ENCODE measurements at places on chromosomes 3 and 15.

GRCh38 chr15:43253431-43254403, 13.0 kb downstream of the TGM5 start:
- DNase-seq = no peak

GRCh38 chr3:41693799-41694198, 268.1 kb downstream of the ULK4 start:
- DNase-seq = no peak

GRCh38 chr3:117192888-117193287, 483.3 kb downstream of the TUSC7 start:
- DNase-seq = no peak

- DNase-seq = no peak
These were observed 32.7 kb upstream of the NUDT16 start for GRCh38 chr3:131348911-131349310.

DNA sequence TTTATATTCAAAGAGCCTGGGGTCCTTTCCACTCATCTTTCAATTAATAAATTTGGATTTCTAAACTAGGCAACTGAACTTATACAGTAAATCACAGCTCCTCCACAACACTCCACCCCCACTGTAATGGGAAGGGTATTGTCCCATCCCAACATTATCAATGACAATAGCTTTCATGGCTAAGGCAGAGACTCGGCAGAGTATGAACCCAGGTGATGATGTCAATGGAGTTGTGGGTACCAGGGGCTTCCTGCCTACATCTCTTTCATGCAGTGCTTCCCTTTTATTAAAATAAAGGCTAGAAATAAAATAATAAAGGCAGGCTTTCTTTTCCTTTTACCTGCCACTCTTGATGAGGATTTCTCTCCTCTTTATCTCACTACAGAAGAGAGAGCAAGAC, 109.5 kb downstream of the ADAM10 start:
- no peak for DNase-seq

DNA sequence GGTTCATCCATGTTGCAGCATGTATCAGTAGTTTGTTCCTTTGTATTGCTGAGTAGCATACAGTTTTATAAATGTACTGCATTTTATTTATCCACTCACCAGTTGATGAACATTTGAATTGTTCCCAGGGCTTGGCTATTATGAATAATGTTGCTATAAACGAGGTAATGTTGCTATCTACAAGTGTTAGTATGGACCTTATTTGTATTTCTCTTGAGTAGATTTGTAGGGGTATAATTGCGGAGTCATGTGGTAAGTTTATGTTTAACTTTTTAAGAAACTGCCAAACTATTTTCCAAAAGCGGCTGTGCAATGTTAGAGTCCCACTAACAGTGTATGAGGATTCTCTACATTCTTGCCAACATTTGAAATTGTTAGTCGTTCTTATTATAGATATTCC, 13.0 kb downstream of the GPR160 start:
- no peak for DNase-seq

DNA sequence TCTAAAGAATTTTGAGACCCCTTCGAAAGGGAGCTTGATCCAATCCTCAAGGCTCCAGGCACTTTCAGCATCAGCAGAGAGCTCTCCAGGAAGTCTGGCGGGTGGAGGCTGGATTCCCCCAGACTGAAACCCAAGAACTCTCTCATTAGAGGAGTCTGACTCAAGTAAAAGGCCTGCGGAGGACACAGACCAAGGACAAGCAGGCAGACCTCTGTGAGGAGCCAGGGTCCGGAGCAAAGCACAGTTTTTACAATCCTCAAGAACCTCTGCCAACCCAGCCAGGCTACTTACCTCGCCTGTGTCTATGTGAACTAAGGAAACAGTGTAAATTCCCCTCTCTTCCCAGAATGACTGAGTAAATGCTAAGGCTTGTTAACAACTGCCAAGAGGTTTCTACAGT, 86.2 kb downstream of the FBN1 start:
- no peak for DNase-seq

DNA sequence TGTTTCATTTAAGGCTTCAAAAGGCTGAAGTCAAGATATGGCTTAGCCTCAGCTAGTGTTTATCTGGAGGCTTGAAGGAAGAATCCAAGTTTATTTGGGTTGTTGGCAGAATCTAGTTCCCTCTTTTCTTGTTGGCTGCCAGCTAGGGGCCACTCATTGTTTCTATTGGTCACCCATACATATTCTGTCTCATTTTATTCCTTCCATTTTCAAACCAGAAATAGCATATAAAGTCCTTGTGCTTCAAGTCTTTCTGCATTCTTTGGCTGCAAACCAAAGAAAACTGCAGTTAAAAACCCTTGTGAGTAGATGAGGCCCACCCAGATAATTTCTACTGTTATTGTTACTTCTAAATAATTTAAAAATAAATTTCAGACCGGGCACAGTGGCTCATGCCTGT, 301.7 kb downstream of the OXSM start:
- DNase-seq = no peak

- DNase-seq = no peak
These were observed 225.5 kb downstream of the ARPP21 start for GRCh38 chr3:35864871-35865270.

DNA sequence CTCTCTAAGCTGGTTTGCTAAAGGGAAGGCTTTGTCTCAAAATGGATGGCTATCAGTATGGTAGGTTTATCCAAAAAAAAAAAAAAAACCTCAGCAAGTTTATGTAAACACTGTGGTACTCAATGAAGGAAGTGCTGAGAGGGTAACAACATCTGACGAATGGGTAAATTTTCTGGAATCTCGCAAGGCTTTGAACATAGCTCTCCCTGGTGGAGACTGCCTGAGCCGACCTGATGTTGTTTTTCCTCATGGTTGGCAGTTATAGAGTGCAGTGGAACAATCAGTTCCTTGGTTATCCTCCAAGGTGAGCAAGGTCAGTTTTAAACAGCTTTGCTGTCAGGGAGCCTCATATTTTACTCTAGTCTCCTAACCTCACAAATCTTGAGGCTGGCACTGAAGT, 94.6 kb downstream of the ZPLD1 start:
- DNase-seq = no peak

- DNase-seq = no peak
These were observed 4.7 kb downstream of the DLG1 start for GRCh38 chr3:197293605-197294237.

DNA sequence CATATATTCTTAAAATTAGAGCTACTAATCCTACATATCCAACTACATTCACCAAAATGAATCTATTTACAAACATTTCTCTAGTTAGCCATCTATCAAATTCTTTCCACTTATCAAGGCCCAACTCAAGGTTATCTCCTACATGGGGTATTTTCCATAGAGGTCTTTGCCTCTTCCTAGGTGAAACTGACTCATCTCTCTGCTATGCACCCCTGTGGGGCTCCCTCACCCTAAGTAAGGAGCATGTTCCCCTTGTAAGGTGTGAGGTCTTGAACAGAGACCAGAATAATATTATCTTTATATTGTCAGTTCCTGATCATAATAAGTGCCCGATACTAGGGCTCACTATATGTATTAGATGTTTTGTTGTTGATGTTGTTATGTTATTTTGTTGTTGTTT, 74.6 kb upstream of the TSC22D2 start:
- no peak for DNase-seq

- no peak for DNase-seq
These were observed at the start of gene NUP210 for GRCh38 chr3:13420045-13420830. Gene NUP210 (minus strand): TSS chr3:13420322. CDS start chr3:13420226, 96 bp downstream.

GRCh38 chr3:59766200-59766872, 716.5 kb upstream of the CFAP20DC start:
- no peak for DNase-seq

- no peak for DNase-seq
These were observed 39.0 kb upstream of the IGF1R start for GRCh38 chr15:98609144-98609852.

- no peak for DNase-seq
These were observed 43.8 kb upstream of the TLE3 start for GRCh38 chr15:70141376-70142071.

DNA sequence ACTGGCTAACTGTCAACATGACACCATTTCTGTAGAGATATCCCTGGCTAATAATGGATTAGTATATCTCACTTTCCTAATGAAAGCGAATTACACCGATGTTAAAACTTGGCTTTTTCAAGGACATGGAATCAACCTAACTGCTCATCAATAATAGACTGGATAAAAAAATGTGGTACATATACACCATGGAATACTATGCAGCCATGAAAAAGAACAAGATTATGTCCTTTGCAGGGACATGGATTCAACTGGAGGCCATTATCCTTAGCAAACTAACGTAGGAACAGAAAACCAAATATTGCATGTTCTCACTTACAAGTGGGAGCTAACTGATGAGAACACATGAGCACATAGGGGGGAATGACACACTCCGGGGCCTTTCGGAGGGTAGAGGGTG, 62.6 kb downstream of the ZIC1 start:
- no peak for DNase-seq

GRCh38 chr3:194355379-194355778, 4.3 kb upstream of the CPN2 start:
- DNase-seq = no peak

DNA sequence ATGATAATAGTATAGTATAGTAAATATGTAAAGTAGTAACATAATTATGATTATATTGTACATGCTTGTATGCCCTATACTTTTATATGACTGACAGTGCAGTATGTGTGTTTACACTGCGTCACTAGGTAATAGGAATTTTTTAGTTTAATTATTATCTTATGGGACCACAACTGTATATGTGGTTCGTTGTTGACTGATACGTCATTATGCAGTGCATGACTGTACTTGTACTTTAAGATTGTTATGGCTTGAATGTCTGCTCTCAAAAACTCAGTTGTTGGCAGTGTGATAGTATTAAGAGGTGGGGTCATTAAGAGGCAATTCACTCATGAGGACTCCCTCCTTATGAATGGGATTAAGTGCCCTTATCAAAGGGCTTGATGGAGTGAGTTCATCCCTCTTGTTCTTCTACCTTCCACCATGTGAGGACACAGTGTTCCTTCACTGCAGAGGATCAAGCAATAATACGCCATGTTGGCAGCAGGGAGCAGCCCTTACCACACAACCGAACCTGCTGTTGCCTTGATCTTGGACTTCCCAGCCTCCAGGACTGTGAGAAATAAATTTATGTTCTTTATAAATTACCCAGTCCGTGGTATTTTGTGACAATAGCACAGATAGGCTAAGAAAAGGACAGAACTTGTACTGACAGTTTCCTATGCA, 152.2 kb downstream of the NEK11 start:
- no peak for DNase-seq

GRCh38 chr3:112654979-112655378, 14.0 kb upstream of the CCDC80 start:
- no peak for DNase-seq

GRCh38 chr15:92839696-92840095, 60.4 kb upstream of the CHD2 start:
- DNase-seq = no peak

- no peak for DNase-seq
These were observed 37.7 kb downstream of the FAM174B start for GRCh38 chr15:92617549-92618520.

DNA sequence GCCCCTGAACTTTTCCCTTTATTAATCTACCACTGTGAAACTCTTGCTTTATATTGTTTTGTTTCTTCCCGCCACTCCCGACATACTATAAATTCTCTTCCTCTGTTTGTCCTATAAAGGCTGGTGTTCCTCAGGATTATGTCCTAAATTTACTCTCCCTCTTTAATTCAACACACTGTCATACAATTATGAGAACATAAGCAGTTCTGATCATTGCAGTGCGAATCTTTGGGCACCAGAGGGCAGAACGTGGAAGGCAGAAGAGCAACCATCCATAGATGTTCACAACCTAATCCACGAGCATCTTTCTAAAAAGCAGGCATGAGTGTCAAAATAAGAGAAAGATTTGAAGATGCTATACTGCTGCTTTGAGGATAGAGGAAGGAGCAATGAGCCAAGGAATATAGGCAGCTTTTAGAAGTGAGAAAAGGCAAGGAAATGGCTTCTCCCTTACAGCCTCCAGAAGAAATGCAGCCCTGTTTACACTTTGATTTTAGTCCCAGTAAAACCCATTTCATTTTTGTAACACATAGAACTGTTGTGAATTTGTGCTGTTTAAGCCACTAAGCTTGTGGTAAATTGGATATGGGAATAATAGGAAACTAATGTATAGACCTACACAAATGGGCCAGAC, 179.4 kb downstream of the GBE1 start:
- no peak for DNase-seq

DNA sequence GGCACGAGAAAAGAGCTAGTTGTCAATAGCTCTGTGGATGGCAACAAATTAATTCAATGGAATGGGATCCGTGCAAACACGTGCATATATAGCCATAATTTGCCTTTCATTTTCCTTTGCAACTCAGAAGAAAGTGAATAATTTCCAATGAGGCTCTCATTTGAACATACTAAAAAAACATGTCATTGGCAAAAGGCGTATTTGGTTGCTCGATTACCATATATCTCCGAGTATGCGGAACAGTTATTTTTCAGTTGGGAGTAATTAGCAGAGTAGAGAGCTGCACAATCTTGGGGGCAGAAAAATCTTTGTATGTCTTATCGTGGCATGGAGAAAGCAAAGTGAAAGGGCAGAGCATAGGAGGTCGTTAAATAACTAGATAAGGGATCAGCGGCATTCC, 257.4 kb downstream of the SV2B start:
- no peak for DNase-seq

- no peak for DNase-seq
These were observed 1.4 kb downstream of the MORF4L1 start for GRCh38 chr15:78873793-78874765.

GRCh38 chr3:101829437-101829830, 19.9 kb upstream of the NFKBIZ start:
- DNase-seq = no peak

DNA sequence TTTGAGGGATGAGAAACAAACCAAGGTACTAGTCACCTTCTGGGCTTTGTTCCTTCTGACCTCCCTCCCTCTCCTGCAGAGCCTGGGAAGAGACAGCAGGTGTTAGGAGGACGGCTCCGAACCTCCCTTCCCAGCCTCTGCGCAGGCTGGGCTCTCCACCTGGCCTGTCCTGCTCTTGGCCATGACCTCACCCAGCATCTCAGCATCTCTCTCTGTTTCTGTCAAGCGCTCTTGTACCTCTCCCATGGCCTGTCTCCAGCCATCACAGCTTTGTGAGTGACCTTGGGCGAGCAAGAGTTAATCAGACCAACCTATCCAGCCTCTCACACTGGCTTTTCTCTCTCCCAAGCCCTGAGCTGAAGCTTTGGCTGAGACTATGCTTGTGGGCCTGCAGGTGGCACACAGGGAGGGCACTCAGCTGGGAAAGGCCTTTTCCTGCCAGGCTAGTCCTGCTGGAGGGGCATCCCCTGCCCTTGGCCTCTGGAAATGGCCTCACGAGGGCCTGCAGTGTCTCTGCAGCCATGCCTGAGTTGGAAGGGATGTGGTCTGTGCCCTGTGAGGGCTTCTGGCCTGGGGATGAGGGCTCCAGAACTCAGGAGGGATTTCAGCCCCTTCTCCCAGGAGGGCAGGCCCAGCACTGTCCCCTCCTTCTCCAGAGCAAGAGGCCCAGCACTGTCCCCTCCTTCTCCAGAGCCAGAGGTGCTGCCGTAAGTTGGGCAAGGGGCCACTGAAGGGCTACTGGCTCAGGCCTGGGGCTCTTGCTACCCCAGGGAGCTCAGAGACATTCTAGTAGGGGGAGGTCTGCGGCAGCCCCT, 2.1 kb downstream of the CHST13 start:
- DNase-seq = no peak
